ENCODE measurements at places on chromosomes 11 and 22. TPM values are rescaled to one million over a fixed set of nuclear protein-coding genes. Genes with fewer than 3 reads are reported as not detected.

GRCh38 chr11:122102426-122102825 is 13.6 kb downstream of the BLID start:
- DNase-seq: no peak

DNA sequence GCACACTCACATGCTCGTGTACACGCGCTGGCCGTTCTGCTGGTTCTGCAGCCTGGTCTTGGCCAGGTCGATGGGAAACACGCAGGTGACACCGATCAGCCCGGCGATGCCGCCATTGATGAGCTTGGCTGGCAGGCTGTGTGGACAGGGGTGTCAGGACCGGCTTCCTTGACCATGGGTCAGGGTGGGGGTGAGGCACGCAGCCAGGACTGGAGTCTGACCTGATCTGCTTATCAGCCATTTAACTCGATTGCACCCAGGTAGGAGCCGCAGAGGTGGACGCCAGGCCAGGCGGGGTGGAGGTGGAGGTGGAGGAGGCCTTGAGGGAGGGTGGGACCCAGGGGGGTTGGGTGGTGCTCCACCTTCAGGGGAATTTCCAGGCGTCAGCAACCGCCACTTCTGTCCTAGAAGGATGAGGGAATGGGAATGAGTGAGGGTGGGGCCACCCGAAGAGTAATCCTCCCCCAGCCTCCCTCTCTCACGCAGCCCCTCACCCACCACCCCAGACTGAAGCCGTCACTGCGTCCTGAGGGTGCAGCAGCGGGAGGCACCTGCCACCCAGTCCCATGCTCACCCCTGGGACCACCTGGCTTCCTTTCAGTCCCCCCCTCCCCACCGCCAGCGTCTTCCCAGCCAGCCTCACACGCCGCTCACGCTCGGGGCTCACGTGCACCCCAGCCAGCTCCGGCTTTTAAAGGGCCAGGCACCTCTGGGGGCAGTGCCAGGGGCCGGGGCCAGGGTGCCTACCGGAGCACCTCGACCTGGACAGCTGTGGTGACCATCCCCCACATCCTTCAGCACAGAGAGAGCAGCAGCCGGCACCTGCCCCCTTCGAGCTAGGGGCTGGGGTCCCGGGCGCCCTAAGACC is 3.1 kb downstream of the SLC25A22 start:
- no peak for DNase-seq

DNA sequence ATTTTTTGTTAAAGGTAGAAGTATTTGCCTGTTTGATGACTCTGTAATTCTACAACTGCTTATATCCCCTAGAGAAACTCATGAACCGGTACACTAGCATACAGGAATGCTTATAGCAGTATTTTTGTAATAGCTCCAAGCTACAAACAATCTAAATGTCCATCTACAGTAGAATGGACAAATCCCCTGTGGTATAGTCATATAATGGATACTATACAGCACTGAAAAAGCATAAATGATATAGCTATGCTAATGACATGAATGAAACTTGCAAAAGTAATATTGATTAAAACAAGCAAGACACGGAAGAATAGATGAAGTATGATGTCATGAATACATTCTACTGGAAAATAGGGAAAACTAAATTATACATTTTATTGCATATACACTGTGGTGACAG is 142.9 kb downstream of the CEP164 start:
- no peak for DNase-seq

DNA sequence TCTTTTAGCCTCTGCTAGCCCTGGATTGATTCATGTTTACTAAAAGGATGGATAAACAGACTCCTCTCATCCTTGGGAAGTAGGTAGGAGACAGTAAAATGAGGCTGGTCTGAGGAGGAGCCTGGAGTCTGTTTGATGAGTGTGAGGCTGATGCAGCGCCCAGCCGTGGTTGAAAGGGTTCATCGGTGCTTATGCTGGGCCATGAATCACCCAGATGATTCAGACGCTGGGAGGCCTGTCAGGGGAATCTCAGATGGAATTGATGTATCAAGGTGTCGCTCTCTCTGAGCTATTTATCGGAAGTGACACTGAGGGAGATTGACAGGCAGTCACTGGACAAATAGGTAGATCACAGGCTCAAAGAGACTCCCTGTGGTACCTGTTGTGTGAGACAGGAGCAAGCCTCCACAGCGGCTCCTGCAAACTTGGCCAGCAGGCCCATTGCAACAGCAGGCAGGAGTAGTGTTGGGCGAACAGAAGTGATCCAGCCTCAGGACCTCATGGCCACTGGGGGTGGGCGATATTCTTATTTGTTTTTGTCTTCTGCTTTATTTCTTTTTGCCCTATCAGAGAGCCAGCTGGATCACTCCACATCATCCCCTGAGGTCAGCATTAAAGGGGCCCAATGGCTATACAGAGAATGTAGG is 109.9 kb upstream of the CADM1 start:
- DNase-seq: no peak

DNA sequence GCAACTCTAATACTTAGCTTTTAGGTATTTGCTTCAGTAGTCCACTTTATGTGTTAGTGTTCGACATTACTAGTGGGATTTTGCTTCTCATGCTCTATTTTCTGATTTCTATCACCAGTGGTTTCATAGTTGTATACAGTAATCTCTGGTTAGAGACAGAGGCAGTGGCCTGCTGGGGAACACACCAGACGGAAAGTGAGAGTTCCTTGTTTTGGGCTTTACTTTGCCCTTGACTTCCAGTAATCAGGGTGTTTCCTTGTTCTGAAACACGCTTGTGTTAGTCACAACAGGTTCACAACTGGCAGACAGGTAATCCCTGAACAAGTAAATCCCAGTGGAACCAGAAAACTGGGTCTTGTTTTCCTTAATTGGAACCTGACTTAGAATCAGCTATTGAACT is 56.0 kb downstream of the PACS1 start:
- no peak for DNase-seq

DNA sequence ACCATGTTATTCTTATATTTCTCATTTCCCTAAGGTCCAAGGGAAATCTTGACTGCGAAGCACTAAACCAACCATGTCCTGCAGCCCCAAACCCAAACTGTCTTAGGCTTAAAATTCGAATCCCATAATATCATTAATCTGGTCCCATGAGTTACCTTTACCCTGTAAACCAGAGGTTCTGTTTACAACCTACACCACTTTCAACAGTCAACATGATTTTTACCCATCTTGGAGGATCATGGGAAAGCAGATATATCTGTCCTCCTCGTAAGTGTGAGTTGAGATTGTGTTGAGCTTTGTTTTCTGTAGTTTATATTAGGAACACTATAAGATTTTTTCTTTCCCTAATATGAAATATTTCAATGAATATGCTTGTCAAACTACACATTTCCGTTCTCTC is 6.4 kb downstream of the PRPF19 start:
- no peak for DNase-seq

DNA sequence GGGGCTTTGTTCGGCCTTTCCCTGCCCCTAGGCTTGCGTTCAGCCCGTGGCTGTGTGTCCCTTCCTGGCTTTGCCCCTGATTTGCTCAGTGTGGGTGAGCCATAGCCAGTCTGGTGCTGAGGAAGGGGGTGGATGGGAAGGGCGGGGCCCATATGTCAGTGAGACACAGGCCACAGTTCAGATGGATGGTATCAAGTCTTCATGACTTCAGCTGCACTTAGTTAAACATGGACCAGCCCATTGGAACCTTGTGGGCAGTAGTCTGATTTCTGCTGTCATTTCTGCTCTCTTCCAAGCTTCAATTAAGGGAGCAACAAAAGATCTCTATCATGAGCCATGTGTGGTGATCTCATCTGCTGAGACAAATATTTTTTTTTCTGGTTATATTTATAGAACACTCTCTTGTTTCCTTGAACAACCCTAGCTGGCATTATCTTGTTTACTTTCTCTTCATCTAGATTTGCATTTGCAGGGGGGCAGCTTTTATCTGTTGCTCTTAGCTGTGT is 21.6 kb upstream of the PEX26 start:
- no peak for DNase-seq

DNA sequence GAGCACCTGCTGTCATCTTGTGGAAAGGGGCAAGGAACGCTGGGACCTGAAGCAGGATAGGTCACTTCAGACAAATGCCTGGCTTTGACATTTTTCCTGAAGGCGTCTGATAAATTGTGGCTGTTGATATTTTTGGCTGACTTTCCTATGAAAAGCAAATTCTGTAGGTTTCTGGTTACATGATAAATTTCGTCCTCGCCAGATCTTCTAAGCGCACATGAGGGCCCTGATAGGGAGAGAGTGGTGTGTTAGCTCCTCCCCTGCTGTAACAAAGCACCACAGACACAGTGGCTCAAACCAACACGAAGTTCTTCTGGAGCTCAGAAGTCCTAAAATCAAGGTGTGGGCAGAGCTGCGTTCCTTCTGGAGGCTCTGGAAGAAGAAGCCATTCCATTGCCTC is 19.6 kb downstream of the APOL4 start:
- DNase-seq: no peak

GRCh38 chr11:105265845-105266244 is 126.3 kb upstream of the CARD18 start:
- no peak for DNase-seq

- DNase-seq: no peak
Observed at GRCh38 chr11:64697663-64698375, 25.2 kb downstream of the NRXN2 start.

DNA sequence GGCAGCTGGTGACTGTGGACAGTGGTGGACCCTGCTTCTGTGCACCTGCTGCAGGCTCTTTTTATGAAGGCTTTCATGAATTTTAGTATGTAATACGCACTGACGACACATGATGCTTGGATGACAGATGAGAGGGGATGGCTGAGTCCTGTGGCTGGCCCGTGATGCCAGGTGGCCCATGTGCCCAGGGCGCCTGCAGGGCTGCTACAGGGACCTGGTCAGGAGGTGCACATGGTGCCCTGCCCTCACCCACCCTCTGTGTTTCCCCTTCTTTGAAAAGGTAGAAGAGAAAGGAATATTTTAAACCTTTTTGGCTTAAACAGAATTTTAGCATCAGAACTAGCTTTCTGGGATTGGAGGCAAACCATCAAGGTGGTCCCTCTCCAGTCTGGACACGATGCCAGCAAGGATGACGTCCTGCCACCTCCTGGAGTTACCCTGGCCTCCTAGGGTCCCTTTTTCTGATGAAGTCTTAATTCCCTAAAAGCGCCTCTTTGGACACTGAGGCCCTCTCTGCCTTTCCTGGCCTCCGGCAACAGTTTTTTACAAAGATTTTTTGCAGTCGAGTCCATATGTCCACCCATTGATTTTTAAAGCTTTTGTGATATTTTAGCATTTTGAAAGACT is 5.4 kb upstream of the RANBP1 start:
- no peak for DNase-seq

Gene F2
- 0.73 TPM for total RNA-seq

Gene C11orf16
- not detected for total RNA-seq

Gene SLC36A4
- 27.9 TPM for total RNA-seq

Measured in WTC11 (cell line).